ENCODE measurements at places on chromosomes 5 and 9.

- DNase-seq = no peak
These were observed 249.9 kb downstream of the MARCHF11 start for GRCh38 chr5:15929611-15930263.

DNA sequence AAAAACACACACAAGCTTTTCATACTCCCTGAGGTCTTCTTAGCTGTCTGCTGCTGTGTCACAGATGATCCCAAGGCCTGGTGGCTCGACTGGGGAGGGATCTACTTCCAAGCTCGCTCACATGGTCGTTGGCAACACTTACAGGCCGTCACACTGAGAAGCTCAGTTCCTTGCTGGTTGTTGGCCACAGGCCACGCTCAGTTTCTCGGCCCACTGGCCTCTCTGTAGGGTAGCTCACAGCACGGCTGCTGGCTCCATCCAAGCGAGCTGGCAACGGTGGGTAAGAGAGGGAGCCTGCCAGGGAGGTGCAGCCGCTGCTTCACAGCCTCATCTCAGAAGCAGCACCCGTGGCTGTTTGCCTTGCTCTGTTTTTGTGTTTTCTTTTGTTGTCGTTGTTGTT is 43.8 kb upstream of the GFPT2 start:
- no peak for DNase-seq

- DNase-seq = no peak
These were observed 4.0 kb upstream of the PRRC1 start for GRCh38 chr5:127513408-127513970.

DNA sequence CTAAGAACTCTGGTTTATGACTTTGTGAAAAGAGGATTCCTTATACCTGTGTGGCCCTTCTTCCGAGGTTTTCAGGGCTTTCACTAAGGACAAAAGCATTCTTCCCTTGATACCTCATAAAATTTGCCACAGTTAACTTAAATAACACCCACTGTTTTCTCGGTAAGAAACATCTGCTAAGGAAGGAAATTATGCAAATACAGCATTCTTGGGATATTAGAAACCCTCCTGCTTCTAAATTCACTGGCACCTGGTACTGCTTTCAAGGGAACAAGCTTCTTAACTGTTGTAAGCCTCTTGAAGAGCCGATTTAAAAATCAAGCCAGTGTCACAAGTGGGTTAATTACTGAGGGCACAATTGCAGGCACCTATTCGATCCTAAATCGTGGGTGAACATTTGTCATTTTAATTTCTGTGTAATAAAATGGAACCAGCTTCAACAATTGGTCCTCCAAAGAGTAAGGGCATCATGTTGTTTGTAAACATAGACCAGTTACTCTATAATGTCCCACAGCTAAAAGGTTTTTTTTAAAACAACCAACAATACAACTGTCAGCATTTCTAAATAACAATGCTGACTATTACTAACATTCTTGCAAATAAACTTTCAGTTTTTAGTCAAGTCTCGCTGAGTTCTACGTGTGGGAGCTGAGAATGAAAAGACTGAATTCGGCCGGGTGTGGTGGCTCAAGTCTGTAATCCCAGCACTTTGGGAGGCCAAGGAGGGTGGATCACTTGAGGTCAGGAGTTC is 26.6 kb downstream of the AK3 start:
- no peak for DNase-seq

GRCh38 chr5:9699681-9700080 is 69.5 kb upstream of the TAS2R1 start:
- no peak for DNase-seq

DNA sequence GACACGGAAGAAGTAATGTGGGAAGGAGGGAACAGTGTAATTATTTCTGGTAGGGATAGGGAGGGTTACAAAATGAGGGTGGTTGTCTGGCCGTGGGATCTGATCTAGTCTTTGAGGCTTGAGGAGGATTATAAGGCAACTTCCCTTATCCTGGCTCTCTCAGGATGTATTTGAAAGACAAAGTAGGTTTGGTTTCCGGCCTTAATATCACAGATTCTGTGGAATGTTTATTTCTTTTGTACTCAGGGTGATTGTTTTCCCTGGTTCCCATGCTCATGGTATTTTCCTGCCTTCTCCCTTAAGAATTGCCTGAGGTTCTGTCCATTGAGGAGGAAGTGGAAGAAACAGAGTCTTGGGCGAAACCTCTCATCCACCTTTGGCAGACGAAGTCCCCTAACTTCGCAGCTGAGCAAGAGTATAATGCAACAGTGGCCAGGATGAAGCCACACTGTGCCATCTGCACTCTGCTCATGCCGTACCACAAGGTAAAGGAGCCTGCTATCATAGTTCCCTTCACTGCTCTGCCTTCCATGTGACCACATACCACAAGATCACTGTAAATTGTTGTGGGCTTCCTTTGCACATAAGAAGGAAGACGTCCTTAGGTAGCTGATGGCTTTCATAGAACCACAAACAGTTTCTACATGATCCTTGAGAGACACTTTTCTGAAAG is 253.8 kb downstream of the KDM4C start:
- no peak for DNase-seq

GRCh38 chr5:33531824-33532223 is 91.1 kb downstream of the TARS1 start:
- no peak for DNase-seq

DNA sequence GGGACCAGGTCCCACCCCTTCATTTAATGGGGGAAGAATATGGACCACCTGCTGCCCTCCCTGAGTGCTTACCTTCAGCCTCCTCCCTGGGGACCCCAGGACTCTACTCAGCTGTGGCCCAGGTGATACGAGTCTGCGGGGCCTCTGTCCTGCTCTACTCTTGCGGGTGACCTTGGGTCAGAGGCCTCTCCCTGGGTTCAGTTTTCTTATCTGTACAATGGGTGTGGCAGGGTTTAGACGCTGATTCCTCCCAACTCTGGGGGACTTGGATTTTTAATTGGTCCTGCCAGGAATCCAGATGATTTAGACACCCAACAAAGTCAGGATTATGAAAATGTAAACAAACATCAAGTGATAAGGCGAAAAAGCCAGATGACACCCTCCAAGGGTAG is 25.0 kb downstream of the FAM163B start:
- DNase-seq = no peak

- DNase-seq = peak; percentile 28
These were observed 48.5 kb downstream of the WNK2 start for GRCh38 chr9:93232388-93232960.

GRCh38 chr9:136252846-136253245 is 7.2 kb upstream of the QSOX2 start:
- DNase-seq = no peak

DNA sequence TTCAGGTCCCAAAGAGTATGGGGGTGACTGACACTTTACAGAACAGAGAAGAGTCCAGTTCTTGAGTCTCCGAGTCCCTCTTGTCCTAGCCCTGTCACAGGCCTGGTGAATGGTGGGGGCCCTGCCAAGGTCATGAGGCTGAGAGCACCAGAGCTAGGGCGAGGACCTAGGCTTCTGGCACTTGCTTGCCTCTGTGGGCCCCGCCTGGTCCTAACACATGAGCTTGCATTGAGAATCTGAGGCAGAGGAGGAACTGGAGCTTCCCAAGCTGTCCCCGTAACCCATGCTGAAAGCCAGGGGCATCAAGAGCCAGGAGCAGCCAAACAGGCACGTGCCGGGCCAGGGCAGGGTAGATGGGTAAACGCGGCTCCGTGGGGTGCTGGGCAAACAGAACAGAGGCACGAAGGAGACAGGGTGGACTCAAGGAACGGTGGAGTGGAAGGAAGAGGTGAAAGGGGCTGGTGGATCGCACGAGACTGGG is 41.3 kb downstream of the JADE2 start:
- no peak for DNase-seq

DNA sequence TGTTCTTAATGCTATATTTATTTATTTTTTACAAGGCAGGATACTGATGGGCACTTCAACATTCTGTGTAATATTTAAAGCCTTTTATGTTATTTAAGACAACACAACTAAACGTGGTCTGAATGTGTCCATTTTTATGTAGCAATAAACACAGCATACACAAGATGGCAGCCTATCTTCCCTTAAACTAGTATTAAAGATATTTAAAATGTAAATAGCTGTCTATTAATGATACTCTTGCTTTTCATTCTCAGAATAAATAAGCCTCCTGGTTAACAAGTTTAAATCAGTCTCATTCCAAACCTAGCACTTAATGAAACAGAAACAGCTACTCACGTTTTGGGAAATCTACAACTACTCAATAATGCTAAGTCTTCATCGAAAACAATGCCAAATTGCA is 315.7 kb downstream of the MCTP1 start:
- no peak for DNase-seq

- no peak for DNase-seq
These were observed 12.8 kb upstream of the NRARP start for GRCh38 chr9:137314561-137315560.

DNA sequence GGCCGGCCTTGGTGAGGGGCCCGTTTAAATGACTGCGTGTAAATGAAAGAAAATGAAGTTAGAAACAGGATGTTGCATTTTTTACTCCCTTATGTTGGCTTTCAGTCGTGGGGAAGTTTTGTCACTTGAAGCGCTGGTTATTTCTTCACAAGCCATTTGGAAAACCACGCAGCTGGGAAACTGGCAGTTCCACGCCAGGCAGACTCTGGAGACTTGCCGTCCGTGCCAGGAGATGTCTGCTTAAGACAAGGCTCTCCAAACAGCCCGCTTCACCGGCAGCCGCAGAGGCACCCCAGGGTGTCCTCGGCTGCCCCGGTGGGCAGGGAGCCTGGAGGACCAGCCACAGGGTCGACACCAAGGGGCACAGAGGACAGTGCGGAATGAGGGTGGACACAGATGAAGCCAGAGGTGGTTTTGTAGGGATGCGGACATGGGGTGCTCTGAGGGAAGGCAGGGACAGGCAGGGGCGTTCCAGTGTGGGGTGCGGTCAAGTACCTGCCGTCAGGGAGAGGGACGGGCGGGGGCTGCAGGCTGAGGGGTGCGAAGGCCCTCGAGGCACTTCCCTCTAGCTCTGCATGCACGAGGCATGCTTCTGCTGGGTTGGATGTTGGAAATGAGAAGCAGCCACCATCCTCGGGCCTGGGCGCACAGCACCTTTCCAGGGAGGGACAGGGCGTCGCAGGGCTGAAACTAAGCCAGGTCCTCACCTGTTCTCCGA is 11.1 kb upstream of the AJM1 start:
- DNase-seq = no peak

- no peak for DNase-seq
These were observed 329.0 kb downstream of the PARP8 start for GRCh38 chr5:50995285-50995942.

GRCh38 chr9:86407022-86407421 is 52.8 kb upstream of the TUT7 start:
- DNase-seq = no peak

DNA sequence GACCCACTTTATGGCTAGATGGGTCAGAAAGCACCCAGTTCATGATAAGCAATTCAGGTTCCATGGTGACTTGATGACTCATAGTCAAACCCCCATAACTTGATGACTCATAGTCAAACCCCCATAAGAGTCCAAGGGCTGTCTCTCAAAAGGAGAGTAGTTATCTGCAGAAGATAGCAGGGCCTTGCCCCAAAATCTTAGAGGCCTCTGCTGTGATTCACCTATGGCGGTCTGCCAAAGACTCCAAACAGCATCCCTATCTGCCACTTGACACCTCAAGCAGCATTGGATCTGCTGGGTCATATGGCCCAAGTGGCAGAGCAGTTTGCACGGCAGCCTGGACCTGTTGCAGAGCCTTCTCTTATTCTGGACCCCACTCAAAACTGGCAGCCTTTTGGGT is 395.2 kb upstream of the KIF2A start:
- no peak for DNase-seq

GRCh38 chr5:9927106-9927505 is 297.0 kb upstream of the TAS2R1 start:
- no peak for DNase-seq

DNA sequence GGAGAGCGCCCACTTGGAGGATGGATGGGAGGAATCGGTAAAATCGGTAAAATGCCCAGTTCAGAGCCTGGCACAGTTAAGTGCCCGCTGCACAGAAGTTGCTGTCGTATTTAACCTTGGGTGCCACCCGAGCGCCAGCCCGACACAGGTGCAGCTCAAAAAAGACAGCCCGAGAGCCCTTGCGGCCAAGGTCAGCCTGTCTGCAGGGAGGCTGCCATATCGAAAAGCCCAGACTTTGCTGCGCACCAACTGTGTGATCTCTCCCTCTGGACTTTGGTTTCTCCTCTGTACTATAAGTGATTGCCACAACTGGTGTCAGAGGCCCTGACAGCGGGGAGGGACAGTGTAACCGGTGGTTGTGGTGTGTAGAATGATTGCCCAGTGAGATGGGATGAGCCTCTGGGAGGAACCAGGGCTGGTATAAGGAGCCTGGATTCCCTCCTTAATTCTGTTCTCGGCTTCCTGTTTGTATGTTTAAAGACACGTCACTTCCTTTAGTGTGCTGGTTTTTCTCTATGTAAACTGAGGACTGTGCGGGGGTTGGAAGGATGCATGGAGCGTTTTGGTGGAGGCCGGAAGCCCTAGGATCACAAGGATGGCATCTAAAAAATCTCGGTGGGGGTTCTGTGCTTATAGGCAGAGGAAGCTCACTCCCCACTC is 792 bp downstream of the NTMT1 start:
- DNase-seq = no peak

GRCh38 chr9:133367221-133367620 is 8.6 kb downstream of the SURF4 start:
- no peak for DNase-seq

GRCh38 chr5:32542216-32543059 is 42.9 kb upstream of the SUB1 start:
- DNase-seq = no peak

DNA sequence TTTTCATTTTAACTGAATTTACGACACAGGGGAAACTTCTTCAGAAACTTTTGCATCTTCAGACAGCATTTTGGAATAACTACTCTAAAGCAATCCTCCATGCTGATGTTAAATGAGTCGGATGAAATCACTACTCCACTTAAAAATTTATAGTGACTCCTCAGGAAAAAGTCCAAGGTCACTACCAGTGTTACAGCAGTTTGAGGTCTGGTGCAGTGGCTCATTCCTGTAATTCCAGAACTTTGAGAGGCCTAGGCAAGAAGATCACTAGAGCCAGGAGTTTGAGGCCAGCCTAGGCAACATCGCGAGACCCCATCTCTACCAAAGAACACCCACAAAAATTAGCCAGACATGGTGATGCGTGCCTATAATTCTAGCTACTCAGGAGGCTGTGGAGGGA is 5.9 kb upstream of the GAS1 start:
- DNase-seq = no peak

GRCh38 chr5:62606878-62607277 is 28.3 kb downstream of the LRRC70 start:
- no peak for DNase-seq

Measured in NCI-H510A (cell line).